Stimulated activated CD4-positive, alpha-beta T cell treated with anti-CD3 and anti-CD28 coated beads, Interleukin-2, amount 100 ng/mL, for 4 hours (primary cell): ENCODE measurements at places on chromosomes 12 and 14.

DNA sequence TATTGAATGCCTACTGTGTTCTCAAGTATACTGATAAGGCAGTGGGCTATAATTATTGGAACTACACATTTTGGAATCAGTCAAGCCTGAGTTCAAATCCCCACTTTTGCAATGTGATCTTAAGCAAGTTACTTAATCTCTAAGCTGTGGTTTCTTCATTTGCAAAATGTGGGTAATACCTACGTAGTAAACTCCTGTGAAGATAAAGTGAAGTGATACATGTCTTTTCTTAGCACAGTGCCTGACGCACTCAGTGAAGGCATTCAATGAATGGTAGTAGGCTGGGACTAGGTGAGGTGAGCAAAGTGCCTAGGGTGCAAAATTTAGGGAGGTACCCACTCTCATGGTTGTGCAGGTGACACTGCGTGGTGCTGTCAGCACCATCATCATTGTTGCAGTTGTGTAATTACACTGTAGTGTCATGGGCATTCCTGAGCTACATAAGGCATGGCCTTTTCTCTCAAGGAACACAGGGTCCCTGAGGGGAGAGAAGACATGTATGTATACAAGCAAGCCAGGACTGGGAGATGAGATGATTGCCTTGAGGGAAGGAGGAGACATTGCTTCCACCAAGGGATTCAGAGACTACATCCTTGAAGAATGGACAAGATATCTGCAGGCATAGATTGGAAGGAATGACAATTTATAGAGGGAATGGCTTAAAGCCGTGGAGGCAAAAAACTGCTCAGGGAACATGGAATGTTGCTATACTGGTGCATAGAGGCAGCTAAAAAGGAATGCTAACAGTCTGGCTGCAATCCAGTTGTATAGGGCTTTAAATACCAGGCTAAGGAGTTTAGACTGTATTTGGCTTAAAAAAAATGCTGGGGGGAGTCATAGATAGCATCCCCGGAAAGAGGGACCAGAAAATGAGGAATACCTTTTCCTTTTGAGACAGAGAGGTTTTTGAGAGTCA is 129.2 kb upstream of the ARHGAP5 start:
- DNase-seq, result no peak

GRCh38 chr12:52527121-52527800 is 7.1 kb upstream of the KRT5 start:
- no peak for DNase-seq

DNA sequence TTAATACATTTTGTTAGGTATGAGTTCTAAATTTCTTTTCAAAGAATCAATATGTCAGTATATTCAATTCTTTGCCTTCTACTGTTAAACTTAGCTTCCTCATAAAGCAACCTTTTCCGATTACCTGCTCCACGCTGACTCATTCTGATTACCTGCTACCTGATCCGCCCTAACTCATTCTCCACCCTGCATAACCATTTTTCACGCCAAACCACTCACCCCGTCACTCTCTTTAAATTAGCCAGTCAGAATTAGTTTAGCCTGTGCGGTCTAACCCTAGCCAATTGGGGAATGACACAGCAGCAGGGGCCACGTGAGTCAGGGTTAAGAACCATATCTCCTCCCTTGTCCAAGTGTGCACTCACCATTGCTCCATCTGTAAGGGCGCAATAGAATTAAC is 72.2 kb upstream of the FICD start:
- DNase-seq, result no peak

- DNase-seq, result no peak
These were observed 47.6 kb upstream of the PNMA1 start for GRCh38 chr14:73761618-73762355.
